ENCODE measurements at places on chromosomes 16 and 17. TPM values are rescaled to one million over a fixed set of nuclear protein-coding genes. Genes with fewer than 3 reads are reported as not detected.
A peak's percentile ranks its signal among the peaks of the same experiment; 100 is the strongest.

DNA sequence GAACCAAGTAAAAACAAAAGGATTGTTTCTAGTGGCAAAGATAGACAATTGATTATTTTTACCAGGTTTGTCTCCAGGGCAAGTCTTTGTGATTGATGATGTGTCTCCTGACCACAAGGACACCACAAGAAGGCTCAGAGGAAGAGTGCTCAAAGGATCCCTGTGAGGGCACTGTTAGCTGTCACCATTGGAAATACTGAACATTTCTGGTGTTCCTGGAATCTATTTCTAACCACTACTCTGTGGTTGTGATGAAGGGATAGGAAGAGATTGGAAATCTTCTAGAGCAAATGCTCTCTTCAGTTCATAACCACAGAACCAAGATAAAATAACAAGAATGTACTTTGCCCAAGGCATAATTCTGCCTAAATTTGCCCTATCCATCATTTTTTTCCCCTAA lies 15.3 kb downstream of the RNF43 start:
- DNase-seq = no peak

- DNase-seq = no peak
These were observed 37.1 kb downstream of the MPRIP start for GRCh38 chr17:17079336-17079735.

- no peak for DNase-seq
These were observed 21.3 kb downstream of the ZNF423 start for GRCh38 chr16:49834531-49835151.

- no peak for DNase-seq
These were observed 23.8 kb downstream of the TSC2 start for GRCh38 chr16:2071454-2072202.

GRCh38 chr16:1678500-1679098 lies 520 bp downstream of the JPT2 start:
- peak; percentile 30 for DNase-seq

DNA sequence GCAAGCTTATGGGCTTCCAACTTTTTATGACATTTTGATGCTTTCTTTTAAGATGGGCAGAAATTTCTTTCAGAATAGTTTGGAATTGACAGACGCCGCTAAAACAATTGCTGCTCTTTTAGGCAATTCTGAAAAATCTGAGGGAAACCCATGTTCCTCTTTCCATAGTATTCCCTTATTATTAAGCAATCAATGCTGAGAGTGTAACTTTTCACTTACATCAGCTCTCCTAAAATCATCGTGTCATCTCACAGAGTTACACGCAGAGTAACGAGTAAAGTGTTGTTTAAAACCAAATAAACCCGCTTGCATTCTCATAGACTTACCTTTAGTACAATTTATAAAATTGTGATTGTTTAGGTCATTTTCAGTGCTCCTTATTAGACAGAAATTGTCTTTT lies 150.6 kb downstream of the MAF start:
- DNase-seq = no peak

- DNase-seq = no peak
These were observed 38.2 kb downstream of the ABCC6 start for GRCh38 chr16:16185095-16185494.

GRCh38 chr16:52861614-52862022 lies 191.1 kb downstream of the CHD9NB start:
- no peak for DNase-seq

DNA sequence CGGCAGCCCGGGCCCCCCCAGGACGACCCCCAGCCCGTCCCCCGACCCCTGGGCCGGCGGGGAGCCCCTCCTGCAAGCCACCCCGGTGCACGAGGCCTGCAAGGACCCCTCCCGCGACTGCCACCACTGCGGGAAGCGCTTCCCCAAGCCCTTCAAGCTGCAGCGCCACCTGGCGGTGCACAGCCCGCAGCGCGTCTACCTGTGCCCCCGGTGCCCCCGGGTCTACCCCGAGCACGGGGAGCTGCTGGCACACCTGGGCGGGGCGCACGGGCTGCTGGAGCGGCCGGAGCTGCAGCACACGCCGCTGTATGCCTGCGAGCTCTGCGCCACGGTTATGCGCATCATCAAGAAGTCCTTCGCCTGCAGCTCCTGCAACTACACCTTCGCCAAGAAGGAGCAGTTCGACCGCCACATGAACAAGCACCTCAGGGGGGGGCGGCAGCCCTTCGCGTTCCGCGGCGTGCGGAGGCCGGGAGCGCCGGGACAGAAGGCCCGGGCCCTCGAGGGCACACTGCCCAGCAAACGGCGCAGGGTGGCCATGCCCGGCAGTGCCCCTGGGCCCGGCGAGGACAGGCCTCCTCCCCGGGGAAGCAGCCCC lies 15.6 kb upstream of the ZFPM1 start:
- peak; percentile 51 for DNase-seq

DNA sequence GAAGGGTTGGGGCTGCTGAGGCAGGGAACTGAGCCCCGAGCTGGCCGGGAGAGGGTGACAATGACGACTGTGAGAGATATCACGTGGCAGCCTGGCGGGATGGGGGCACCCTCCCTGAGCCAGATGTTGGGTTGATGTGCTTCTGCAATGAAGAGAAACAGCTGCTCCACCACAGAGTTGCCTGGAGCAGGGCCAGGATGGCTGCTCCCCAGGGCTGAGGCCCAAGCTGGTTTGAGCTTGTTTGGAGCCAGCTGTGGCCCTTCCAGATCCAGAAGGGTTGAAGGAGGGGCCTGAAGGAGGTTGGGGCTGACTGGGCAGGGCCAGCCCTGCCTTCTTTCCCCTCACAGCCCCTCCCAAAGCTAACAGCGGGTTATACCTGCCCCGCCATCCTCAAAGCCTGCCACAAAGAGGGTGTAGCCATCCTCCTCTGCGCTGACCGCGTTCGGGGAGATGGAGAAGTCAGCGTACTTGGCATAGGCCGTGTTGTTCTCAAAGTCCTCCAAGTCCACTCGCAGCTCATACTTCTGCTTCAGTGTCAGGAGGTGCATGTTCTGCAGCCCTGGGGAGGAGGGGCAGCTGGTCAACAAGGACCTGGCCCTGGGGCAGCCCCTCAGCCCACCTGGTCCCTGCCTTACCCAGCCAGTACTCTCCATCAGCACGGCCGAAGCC lies 2.1 kb downstream of the MFAP4 start:
- DNase-seq = no peak

DNA sequence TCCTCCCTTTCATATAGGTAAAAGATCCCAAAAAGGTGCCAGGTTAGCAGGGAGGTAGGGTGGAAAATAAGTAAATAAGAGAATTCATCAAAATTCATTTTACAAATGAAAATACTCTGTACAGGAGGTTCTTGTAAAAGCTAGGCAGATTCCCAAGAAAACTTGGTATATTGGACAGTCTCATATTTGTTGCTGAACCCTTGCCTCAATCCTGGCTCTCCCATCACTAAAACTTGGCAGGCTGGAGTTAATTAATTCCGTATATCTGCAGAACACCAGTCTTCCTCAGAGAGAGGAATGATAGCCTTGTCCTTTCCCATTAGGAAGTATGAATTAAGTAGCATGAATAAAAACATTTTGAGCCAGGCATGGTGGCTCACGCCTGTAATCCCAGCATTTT lies 66.2 kb upstream of the MTMR4 start:
- no peak for DNase-seq

GRCh38 chr17:57523926-57524632 lies 221.0 kb downstream of the CCDC182 start:
- DNase-seq = no peak

- DNase-seq = no peak
These were observed 31.2 kb downstream of the TMEM238L start for GRCh38 chr17:10772425-10773380.

DNA sequence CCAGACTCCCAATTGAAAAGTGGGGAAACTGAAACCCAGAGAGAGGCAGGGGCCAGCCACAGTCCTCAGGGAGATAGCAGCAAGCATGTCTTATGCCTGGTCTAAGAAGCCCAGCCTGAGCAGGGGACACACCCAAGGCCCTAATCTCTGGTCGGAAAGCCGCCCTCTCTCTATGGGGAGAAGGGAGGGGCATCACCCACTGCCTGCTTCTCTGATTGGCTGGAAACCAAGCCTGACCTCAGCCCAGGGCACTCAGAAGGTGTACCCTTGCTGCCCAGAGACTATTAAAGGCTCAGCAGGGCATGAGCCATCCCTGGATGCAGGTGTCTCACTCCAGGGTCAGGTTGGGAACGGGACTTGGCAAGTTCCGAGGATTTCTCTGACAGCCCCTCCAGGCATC lies 5.7 kb upstream of the KRT13 start:
- no peak for DNase-seq

DNA sequence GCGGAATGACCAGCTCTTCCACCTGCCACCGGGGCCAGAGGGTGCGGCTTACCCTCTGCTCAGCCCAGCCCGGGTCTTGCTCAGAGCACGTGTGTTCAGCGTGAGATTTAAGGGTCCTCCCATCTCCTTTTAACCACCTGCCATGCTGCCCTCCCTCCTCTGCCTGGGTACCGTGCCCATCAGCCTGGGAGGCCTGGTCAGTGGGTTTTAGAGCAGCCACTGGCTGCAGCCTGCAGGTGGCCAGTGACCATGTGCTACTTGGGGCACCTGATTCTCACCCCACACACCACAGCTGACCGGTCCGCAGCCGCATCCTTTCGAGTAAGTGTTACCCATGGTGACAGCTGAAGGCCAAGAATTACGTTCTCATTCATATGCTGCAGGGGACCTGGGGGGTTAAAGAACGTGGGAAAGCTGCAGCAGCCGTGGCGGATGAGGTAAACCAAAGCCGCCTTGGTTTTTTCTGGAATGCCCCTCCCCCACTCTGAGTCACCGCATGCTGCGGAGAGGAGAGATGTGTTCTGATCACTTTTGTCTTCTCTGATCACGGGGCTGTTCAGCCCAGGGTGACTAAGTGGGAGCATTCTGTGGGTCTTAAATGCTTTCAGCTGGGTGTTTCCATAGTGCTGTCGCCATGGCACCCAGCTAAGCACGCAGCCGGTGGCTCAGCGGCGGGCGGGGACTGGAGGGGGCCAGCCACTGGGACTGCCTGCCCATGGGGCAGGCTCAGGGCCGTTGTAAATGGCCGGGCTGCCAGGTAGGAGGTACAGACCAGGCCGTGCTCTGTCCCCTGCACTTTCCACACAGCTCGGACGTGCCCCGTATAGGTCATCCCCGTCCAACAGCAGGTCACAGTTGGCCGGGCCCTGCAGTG lies 59.8 kb downstream of the BAIAP2 start:
- DNase-seq = peak; percentile 52

DNA sequence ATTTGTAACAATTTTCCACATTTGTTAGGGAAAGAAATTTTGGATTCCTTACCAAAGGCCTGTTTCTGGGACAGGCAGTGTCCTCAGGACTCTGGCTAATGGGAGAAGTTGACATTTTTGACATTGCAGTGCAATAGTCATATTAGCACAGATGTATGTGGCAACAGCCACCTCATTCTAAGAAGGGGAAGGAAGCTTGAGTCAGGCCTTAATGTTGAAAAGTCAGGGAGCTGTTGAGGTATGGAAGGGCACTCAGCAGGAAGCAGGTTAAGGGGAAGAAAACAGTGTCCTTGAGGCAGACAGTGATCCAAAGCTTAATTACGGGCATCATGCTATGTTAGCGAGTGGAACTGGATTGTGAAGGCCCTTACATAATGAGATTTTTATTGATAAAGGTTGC lies 20.9 kb downstream of the AKTIP start:
- DNase-seq = no peak

- DNase-seq = no peak
These were observed 97.4 kb upstream of the CIBAR2 start for GRCh38 chr16:85209526-85210121.

DNA sequence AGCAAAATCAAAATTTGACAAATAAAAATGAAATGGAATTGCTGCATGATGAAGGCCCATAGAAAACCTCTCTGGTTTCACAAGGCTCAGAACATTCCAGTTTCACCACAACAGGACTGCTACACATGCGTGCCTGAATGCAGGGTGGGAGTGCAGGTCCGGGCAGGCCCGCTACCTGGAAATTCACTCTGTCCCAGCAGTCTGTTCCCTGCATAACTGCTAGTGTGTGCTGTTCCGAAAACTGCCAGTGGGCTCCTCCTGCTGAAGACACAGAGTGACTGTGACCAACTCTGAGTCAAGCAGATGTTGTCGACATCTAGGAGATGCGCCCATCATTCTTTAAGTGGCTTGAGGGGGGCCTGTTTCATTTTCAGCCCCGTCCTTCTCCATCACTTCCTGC lies 284.8 kb upstream of the MAF start:
- no peak for DNase-seq

- DNase-seq = no peak
These were observed 15.9 kb downstream of the POLG2 start for GRCh38 chr17:64480951-64481350.

GRCh38 chr17:19448341-19449268 lies 37.6 kb downstream of the RNF112 start:
- no peak for DNase-seq

GRCh38 chr17:9389111-9389527 lies 186.5 kb downstream of the STX8 start:
- peak; percentile 9 for DNase-seq

- DNase-seq = no peak
These were observed 3.5 kb upstream of the ITGAE start for GRCh38 chr17:3804503-3804931.

GRCh38 chr17:5257124-5257523 lies 22.5 kb upstream of the SCIMP start:
- no peak for DNase-seq

DNA sequence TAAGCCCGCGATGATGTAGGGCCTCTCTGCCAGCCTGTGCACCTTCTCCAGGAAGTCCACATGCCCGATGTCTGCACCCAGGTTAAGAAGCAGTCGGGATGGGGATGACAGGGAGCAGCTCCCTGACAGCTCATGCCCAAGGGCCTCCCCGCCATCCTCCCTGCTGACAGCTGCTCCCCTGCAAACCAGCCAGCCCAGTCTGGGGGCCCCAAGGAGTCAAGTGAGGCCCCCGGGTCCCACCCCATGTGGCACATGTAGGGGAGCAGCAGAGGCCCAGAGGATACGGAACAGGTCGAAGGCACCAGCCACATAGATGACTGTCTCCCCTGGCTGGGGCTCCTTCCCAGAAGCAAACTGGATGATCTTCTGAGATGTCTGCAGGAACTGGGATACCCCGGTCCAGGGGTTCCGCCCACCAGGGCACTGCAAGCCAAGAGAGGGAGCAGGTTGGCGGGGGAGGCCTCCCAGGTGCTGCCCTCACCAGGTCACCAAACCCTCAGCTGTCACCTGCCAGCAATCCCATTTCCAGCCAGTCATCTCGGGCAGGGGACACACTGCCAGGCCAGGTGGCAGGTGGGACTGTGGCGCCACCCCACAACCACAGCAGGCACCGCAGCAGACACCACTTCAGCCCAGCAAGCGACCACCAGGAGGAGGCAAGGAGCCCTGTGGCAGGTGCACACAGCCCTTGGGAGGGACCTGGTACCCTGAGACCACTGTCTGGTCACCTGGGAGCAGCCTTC lies 4.6 kb downstream of the PCYT2 start:
- DNase-seq = no peak

- DNase-seq = no peak
These were observed 15.9 kb downstream of the ANKRD40 start for GRCh38 chr17:50691550-50692447.

GRCh38 chr16:80794071-80794470 lies 10.3 kb downstream of the CDYL2 start:
- DNase-seq = no peak

Gene CDRT4
- 1.6 TPM for polyA plus RNA-seq

Gene RNF166
- 63.6 TPM for polyA plus RNA-seq

Gene CNTNAP4
- polyA plus RNA-seq = not detected

Gene TMEM235
- polyA plus RNA-seq = not detected

Gene HAS3
- polyA plus RNA-seq = 0.07 TPM

Gene EPN3
- polyA plus RNA-seq = not detected

Gene HSD11B2
- polyA plus RNA-seq = not detected

Gene PLA2G10
- polyA plus RNA-seq = not detected

Gene KRTAP1-5
- polyA plus RNA-seq = not detected

Gene SPATA22
- polyA plus RNA-seq = not detected

Gene CD2BP2
- 39.0 TPM for polyA plus RNA-seq

Gene TRIM37
- polyA plus RNA-seq = 8.5 TPM

Gene ARL5C
- polyA plus RNA-seq = not detected

Gene NFE2L1
- polyA plus RNA-seq = 9.9 TPM

Gene PRDM7
- polyA plus RNA-seq = not detected

Gene KRTAP4-1
- polyA plus RNA-seq = not detected

Data from CD4-positive, CD25-positive, alpha-beta regulatory T cell (primary cell).